ENCODE measurements at places on chromosomes 12 and 14. TPM values are rescaled to one million over a fixed set of nuclear protein-coding genes. Genes with fewer than 3 reads are reported as not detected.

Gene PMEL
- 1.8 TPM for total RNA-seq

Gene HOXC10
- total RNA-seq = 11.4 TPM

Gene MAP3K9
- total RNA-seq = 11.9 TPM

Gene MIP
- total RNA-seq = not detected

Gene ACOT4
- total RNA-seq = 1.6 TPM

Gene DBX2
- not detected for total RNA-seq

Gene RND1
- not detected for total RNA-seq

Gene MYF6
- not detected for total RNA-seq

Gene SCN8A
- 0.23 TPM for total RNA-seq

Gene FLRT2
- total RNA-seq = 53.2 TPM

Gene CATSPERB
- not detected for total RNA-seq

Gene GPR65
- not detected for total RNA-seq

Gene TAOK3
- 16.7 TPM for total RNA-seq

Gene TAS2R42
- not detected for total RNA-seq

Gene PGF
- total RNA-seq = 44.9 TPM

Gene SPRING1
- total RNA-seq = 27.6 TPM

Gene SVOP
- not detected for total RNA-seq

Gene CRACR2A
- total RNA-seq = 0.08 TPM

Gene SAMD4A
- 10.6 TPM for total RNA-seq

Gene DLK1
- total RNA-seq = not detected

Gene SERPINA10
- total RNA-seq = not detected

Gene RAD51AP1
- 10.5 TPM for total RNA-seq

Gene TEX22
- total RNA-seq = not detected

Gene CYP27B1
- total RNA-seq = 92.0 TPM

Gene GUCY2C
- total RNA-seq = 0.08 TPM

Gene TBX5
- total RNA-seq = not detected

Gene DDX51
- 7.3 TPM for total RNA-seq

Gene DEGS2
- not detected for total RNA-seq

Gene SSTR1
- total RNA-seq = not detected

Gene SCNN1A
- 7.7 TPM for total RNA-seq

Gene TOMM20L
- not detected for total RNA-seq

Gene C14orf180
- not detected for total RNA-seq

Gene CLEC4D
- not detected for total RNA-seq

Gene MANSC1
- 4.6 TPM for total RNA-seq

Gene FIGNL2
- total RNA-seq = not detected

Gene TSPAN8
- total RNA-seq = not detected

Gene CIDEB
- 4.1 TPM for total RNA-seq

Gene INHBE
- total RNA-seq = not detected

Gene SIRT4
- total RNA-seq = 0.49 TPM

Gene SAMD15
- total RNA-seq = 0.19 TPM

Gene NEMF
- 26.0 TPM for total RNA-seq

Gene SUOX
- 8.3 TPM for total RNA-seq

Gene ANO4
- total RNA-seq = 9.7 TPM

Gene DNAI7
- total RNA-seq = 0.08 TPM

Gene HSPB8
- 0.39 TPM for total RNA-seq

Gene HOTAIR
- total RNA-seq = 4.4 TPM

Gene KRT82
- not detected for total RNA-seq

Measured in hair follicular keratinocyte (primary cell).